Lung microvascular endothelial cell (primary cell): ENCODE measurements at places on chromosomes 3 and 15.
A peak's percentile ranks its signal among the peaks of the same experiment; 100 is the strongest.

DNA sequence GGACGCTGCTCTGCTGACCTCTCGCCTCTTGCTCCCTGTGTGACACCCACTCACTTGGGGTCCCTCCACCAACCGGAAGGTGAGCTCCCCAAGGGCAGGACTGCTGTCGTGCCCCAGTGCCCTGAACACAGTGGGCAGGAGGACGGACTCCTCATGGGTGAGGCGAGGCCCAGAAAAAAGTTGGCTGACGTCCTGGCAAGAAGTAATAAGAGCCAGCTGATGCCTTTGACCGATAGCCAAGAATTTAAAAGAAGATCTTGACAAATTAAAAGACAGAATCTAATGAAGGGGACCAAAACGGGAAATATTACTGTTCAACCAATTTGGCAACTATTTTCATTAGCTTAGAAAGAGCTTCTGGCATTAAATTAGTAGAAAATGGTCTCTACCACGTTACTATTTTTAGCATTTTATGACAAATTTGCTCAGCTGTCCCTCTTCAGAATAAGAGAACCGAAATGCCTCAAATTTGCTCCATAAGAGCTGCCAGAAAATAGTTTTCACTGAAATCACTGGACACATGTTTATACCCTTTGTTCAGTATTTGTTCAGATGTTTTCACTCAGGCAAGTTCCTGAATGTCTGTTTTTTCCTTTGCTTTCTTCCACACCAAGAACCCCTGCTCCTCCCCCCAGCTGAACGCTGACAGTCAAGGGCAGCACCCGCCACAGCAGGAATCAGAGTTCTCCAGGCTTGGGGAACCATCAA is 60.5 kb downstream of the XXYLT1 start:
- peak; percentile 86 for DNase-seq

- no peak for DNase-seq
Measured at GRCh38 chr15:74173380-74174218, at the start of gene ISLR. Gene ISLR, plus strand, starts transcription at chr15:74173710. Its CDS starts 1,149 bp downstream, at chr15:74174859.

DNA sequence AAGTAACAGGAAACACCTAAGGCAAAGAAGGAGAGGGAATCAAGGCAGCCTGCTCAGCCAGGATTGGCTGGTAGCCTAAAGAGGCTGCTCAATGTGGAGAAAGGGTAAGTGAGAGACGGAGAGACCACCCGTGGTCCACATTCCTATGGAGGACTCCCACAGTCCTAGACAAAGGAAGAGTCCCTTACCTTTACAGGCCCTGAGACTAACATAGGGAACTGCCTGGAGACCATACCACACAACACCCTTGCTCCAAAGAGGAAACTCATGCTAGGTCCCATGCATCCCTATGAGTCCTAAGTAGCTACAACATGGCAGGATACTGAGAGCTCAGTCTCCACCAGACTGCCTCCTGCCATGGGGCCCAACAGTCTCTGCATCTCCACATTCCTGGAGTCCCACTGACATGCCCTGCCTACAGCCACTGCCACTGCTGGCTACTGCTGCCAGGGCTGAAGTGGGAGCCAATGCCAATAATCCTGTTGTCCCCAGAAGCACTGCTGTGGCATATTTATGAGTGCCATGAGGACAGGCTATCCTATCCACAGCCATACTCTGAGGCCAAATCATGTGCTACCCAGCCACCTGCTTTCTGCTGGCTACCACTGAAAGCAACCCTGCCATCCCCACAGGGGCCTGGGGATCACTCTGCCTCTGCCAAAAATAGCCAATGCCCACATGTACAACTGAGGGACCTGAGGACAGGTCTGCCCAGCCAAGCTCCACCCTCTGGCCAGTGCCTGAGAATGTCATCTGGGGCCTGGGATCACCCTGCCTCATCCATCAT is 45.0 kb downstream of the COPS2 start:
- no peak for DNase-seq

GRCh38 chr3:129231331-129232119 is 17.9 kb upstream of the COPG1 start:
- no peak for DNase-seq

DNA sequence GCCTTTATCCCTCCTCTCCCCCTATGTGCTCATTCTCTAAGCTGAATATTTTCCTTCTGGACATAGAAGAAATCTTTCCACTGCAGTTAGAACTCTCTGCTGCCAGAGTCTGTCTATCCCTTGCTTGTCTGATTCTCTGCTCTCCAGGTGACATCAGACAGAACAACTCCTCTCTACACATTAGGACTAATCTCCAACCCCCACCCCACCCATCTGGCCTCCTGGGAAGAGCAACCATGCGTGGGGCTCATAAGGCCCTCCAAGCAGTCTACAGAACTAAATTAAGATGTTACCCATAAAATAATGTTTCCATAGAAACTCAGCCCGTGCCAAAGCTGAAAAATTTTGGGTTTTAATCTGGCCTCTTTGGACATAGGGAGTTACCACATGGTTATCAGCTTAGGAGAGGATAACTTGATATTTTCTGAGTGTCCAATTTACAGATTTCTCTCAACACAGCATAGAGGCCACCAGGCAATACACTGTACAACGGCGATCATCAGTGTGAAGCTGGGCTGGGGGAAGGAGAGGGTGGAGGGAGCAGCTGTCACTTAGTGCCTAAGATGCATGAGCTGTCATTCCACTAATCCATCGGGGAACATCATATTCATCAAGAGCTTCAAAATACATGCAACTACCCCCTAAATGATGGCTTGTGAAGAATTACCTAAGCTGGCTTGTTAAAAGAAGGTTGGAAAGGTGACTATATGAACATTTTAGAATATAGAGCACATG is 199.4 kb downstream of the CLSTN2 start:
- no peak for DNase-seq

- DNase-seq: no peak
Measured at GRCh38 chr3:191314109-191314728, 15.0 kb upstream of the CCDC50 start.

DNA sequence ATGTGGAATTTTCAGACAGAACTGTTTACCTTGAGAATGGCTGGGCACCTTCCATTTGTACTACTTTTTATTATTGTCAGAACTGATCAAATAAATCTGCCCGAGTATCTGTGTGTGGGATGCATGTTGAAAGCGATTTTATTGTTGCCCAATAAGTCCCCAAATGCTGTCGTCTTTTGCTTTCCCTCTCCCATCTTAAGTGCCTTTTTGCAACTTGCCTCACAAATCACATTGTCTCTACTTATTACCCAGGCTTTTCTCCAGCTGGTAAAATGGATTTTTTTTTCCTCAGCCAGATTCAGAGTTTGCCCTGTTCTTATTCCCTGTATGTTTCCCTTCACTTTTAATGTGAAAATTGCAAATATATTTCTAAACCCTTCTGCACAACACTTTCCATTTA is 163.1 kb downstream of the CNTN4 start:
- no peak for DNase-seq

- DNase-seq: no peak
Measured at GRCh38 chr3:115663414-115663813, 40.1 kb downstream of the GAP43 start.

GRCh38 chr15:57591237-57591821 is 375 bp upstream of the MYZAP start:
- DNase-seq: no peak

GRCh38 chr3:39448506-39449233 is 18.8 kb upstream of the MOBP start:
- no peak for DNase-seq

- DNase-seq: no peak
Measured at GRCh38 chr3:175105066-175105465, 245.9 kb downstream of the NAALADL2 start.
